Thymus (tissue), 14 donors: ENCODE measurements at places on chromosomes 16 and 17. TPM values are rescaled to one million over a fixed set of nuclear protein-coding genes. Genes with fewer than 3 reads are reported as not detected.

DNA sequence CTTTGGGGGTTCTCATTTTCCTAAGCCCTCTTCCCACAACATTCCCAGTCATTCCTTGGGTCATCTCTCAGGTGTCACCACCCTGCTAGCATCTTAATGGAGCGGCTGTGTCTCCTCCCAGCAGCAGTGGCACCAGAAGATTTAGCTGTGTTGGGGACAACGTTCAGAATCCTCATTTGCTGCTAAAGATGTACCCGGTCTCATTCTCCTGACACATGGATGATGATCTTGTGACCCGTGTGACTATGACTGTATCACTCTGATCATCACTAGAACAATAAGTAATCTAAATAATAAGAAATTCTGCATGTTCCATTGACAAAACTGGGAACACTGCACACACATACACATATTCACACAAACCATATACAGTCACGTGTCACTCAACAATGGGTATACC lies 399.9 kb upstream of the HSBP1 start:
- no peak for DNase-seq

DNA sequence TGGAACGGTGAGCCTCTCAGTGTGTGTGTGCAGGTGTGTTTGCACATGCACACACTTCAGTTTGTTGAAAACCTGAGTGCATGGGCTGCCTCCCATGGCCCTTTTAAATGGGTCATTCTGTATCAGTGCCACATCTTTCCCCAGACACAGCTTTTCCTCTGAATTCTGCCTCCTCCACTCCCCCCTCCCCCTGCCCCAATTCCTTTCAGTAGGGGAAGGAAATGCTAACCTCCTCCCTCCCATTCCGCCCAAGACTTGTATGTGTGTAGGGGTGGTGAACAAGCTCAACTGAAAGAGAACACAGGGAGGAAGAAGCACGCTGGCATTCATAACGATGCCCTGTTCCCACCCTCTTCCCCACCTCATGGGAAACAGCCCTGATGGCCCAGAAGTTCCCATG lies 34.3 kb downstream of the C17orf75 start:
- no peak for DNase-seq

DNA sequence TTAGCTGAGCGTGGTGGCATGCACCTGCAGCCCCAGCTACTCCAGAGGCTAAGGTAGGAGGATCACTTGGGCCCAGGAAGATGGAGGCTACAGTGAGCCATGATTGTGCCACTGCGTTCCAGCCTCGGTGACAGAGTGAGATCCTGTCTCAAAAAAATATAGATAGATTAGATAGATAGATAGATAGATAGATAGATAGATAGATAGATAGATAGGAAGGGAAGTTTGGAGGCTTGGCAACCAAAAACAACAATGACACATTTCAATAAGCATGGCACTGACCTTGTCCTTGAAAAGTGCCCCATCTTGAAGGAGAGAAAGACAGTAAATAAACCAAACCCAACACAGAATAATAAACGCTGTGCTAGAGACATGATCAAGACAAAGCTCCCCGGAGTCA lies 57.6 kb upstream of the FA2H start:
- DNase-seq, result no peak

GRCh38 chr17:80855196-80855947 lies 136.3 kb upstream of the CHMP6 start:
- no peak for DNase-seq

The CLEC18B gene
- 2.6 TPM for polyA plus RNA-seq

DNA sequence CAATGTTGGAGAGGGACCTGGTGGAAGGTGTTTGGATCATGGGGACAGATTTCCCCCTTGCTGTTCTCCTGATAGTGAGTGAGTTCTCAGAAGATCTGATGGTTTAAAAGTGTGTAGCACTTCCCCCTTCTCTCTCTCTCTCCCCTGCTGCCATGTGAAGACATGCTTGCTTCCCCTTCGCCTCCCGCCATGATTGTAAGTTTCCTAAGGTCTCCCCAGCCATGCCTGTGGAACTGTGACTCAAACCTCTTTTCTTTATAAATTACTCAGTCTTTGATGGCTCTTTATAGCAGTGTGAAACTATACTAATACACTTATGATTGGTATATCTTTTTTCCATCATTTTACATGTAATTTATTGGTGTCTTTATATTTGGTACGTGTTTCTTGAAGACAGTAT lies 13.4 kb downstream of the ADGRG5 start:
- DNase-seq, result no peak
